ENCODE measurements at places on chromosomes 12 and 14.

DNA sequence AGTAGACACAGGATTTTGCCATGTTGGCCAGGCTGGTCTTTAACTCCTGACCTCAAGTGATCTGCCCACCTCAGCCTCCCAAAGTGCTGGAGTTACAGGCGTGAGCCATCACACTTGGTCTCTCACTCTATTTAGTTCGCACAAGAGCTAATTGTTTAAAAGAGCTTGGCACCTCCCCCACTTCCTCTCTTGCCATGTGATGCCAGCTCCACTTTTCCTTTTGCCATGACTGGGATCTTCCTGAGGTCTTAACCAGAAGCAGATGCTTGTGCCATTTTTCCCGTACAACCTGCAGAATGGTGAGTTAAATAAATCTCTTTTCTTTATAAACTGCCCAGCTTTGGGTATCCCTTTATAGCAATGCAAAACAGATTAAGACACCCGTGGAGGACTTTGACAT is 200.1 kb upstream of the FRMD6 start:
- no peak for DNase-seq

DNA sequence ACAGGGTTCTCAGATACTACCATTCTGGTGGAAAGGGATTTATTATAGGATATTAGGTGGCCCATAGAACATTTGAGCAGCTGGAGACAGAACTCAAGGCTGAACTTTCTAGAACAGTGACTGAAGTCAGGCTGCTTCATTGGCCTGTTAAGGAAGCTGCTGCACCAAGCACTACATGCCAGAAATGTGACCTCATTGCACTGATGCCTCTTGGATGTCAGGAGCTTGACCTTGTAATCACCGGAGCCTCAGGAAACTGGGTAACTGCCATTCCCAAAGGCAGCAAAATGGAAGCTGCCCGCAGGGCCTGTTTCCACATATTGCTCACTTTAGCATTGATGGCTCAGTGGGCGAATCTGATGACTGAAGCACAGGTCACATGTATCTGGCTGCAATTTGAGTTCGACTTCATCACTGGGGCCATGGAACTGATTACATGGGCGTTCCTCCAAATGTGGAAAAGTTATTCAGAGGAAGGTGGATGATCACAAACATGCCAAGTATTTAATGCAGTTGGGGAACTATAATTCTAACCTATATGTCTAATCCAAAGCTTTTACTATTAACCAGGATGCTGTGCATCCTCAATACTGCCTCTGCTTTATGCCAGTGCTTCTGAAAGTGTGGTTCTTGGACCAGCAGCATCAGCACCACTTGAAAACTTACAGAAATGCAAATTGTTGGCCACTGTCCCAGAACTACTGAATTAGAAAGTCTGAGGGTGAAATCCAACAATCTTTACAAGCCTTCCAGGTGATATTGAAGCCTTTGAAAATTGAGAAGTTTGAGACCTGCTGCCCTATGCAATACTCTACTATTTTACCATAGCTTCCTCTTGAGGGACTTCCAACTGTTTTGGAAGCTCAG is 337.2 kb upstream of the NAV3 start:
- DNase-seq = no peak

DNA sequence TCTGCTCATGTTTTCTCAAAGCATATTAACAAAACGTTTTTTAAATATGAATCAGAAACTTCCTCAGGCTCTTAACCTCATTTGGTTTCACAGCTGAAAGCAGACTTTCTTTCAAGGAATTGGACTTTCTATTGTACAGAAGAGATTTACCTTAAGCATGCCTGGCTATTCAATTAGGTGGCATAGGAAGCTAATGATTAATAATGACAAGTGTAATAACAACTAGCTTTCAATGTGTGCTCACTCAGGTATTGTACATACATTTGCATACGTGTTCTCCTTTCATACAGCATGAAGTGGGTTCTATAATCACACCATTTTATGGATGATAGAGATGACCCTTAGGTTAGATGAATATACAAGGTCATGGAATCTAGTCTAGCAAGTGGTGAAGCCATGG is 115.7 kb downstream of the ANO6 start:
- DNase-seq = no peak

DNA sequence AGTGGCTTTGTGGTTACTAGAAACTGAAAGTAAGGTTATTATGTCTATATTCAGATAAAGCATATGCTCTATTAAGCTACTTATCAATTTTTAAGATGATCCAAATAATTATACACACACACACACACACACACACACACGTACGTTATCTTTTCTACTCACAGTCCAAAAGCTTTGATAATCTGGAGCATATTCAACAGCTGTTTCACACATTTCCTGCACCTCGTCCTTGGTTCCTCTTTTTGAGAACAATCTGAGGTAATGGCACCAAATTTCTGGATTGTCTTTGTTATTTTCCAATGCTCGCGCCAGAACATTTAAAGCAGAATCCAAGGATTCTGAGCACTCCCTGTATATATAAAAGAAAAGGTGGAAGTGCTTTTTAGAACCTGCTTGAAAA is 37.5 kb downstream of the ZFC3H1 start:
- no peak for DNase-seq

GRCh38 chr12:79664518-79664917 is 26.2 kb downstream of the PAWR start:
- DNase-seq = no peak
